ENCODE measurements at places on chromosomes 16 and 17.

DNA sequence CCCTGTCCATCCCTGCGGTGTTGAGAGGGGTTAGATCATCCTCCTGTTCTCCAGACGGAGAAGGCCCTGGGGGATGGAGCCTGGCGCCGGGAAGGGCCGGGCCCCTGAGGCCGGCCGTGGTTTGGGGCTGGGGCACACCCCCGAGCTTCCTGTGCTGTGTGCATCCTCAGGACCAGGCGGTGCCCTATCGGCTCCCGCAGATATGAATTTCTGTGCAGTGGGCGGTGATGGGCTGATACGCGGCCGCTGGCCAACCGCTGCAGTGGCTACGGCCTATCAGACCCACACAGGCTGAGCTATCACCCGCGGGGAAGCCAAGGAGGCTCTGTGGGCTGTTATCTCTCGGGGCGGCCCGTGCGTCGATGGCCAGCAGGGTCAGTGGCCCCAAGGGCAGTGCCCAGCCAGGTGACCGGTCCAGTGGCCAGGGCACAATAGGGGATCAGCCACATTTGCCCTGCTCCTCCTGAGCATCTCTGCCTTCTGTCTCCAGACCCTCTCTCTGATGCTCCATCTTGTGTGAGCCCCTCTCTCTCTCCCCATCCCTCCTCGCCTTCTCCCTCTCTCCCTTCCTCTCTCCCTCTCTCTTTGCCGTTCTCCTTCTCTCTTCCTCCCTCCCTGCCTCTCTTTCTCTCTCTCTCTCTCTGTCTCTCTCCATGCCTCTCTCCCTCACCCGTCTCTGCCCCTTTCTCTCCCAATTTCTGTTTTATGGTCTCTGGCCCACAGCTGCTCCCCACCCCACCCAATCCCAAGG is 38.7 kb downstream of the ZFPM1 start:
- DNase-seq, result no peak

DNA sequence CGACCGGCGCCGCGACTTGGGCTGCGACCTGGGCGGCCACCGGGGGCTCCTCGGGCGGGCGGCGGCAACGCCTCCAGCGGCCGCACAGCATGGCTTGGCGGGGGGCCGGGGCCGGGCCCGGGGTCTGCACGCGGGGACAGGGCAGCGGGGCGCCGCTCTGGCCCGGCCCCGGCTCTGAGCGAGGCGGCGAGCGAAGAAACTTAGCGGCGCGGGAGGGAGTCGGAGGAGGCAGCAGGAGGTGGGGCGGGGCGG is at the start of gene PLCD3:
Gene PLCD3, minus strand, starts transcription at position 196 of the 252 bp plus-strand sequence. Its CDS starts 105 bp downstream, at position 91.
- no peak for DNase-seq

- no peak for DNase-seq
These were observed 3.6 kb upstream of the ZNF652 start for GRCh38 chr17:49365667-49366066.

- DNase-seq, result no peak
These were observed 250.4 kb upstream of the TBX2 start for GRCh38 chr17:61149106-61149825.

DNA sequence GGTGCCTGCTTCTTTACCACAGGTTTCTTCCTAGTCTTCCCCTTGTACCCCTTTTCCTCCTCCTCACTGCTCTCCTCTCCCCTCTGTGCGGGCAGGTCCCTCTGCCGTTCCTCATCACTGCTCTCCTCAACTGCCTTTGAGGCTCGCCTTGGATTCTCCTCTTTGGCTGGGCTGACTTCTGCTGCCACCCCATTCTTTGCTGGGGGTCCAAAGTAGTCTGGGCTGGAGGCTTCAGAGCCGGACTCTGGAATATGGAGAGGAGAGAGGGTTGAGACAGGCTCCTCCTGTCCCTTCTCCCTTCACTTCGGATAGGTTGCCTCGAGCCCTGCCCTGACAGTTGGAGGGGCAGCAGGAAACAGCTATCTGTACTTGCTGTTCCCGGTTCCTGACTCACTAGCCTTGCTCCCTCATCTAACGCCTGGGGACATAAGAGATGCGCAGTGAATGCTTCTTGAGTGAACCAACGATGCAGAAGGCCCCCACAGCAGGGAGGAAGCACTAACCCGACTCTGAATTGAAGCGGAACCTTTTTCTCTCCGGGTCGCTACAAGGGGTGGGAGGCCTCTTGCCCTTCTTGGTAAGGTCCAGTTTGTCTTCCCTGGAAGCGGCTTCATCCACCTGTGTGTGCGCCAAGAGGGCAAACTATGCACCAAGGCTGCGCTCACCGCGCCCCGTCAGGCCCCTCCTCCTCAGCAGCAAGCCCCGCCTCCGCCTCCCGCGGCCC is 655 bp downstream of the HIRIP3 start:
- no peak for DNase-seq

All from AG09319 (cell line).